Activated CD4-positive, CD25-positive, alpha-beta regulatory T cell treated with anti-CD3 and anti-CD28 coated beads, Interleukin-2, amount 50 U/mL, for 24 hours (primary cell): ENCODE measurements at places on chromosomes 5 and 9.
A peak's percentile ranks its signal among the peaks of the same experiment; 100 is the strongest.

- no peak for ATAC-seq
These were observed 308.0 kb upstream of the PUM3 start for GRCh38 chr9:3151672-3152576.

DNA sequence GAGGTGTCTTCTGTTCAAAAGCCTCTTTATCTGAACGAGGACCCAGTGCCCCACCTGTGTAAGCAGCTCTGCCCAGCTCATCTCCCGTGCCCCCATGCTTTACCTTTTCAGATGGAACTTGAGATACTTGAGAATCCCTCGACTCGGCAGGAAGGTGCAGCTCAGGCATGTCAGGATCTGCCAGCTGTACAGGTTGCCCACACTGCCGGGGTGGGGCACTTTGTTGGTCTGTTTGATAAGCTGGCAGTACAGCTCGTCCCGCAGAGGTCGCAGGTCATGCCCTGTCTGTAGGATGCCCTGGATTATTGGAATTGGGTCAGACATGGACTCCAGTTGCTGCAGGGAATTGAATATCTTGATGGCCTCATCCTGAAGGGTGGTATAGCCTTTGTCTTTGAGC, 58.0 kb upstream of the RETREG1 start:
- no peak for ATAC-seq

GRCh38 chr5:94433397-94434163, 184.8 kb downstream of the KIAA0825 start:
- ATAC-seq: no peak

- ATAC-seq: peak; percentile 67
These were observed 99.9 kb downstream of the GTF3C4 start for GRCh38 chr9:132769906-132770769.

DNA sequence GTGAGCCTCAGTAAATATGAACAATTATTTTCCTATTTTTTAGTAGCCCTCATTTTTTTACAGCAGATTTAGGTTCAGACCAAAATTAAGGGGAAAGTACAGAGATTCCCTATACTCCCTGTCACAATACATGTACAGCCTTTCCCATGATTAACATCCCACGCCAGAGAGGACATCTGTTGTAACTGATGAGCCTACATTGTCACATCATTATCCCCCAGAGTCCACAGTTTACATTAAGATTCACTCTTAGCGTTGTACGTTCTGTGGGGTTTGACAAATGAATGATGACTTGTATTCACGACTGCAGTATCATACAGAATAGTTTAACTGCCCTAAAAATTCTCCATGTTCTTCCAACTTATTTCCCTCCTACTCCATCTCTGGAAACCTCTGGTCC, 262.3 kb upstream of the MSX2 start:
- no peak for ATAC-seq

DNA sequence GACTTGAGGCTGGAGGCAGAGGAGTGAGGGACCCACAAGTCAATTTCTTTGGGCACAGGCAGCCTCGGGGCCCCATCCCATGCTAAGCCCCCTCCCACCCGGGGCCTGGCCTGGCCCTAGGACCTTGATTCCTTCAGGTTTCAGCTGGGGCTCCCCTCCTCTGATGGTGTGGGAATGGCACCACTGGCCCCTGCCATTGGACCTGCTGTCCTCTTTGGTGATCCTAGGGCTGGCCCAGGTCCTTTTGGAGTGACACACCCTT, 10.5 kb downstream of the ERGIC1 start:
- ATAC-seq: no peak

GRCh38 chr5:26553079-26553478, 485.3 kb downstream of the CDH9 start:
- no peak for ATAC-seq

GRCh38 chr5:58043032-58043945, 416.6 kb downstream of the PLK2 start:
- no peak for ATAC-seq

- ATAC-seq: no peak
These were observed 212.0 kb downstream of the DEPDC1B start for GRCh38 chr5:60487885-60488442.

GRCh38 chr5:11384441-11385250, 519.6 kb downstream of the CTNND2 start:
- ATAC-seq: peak; percentile 41

DNA sequence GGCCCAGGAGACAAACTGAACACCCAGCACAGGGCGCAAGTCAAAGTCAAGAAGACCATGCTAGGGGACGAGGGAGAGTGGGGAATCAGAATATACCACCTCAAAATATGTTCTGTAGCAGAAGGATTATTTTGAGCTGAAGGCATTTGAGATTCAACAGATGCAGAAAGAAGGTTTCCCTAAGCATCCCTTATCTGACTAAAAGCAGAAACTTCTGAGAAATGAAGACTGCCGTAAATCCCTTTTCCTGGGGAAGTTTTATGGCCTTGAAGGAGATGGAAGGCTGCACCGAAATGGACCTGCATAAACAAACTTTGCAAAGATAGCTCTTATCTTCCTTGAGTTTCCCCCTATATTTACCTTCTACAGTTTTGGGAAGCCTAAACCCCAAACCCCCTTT, 72.8 kb downstream of the PTTG1 start:
- no peak for ATAC-seq

DNA sequence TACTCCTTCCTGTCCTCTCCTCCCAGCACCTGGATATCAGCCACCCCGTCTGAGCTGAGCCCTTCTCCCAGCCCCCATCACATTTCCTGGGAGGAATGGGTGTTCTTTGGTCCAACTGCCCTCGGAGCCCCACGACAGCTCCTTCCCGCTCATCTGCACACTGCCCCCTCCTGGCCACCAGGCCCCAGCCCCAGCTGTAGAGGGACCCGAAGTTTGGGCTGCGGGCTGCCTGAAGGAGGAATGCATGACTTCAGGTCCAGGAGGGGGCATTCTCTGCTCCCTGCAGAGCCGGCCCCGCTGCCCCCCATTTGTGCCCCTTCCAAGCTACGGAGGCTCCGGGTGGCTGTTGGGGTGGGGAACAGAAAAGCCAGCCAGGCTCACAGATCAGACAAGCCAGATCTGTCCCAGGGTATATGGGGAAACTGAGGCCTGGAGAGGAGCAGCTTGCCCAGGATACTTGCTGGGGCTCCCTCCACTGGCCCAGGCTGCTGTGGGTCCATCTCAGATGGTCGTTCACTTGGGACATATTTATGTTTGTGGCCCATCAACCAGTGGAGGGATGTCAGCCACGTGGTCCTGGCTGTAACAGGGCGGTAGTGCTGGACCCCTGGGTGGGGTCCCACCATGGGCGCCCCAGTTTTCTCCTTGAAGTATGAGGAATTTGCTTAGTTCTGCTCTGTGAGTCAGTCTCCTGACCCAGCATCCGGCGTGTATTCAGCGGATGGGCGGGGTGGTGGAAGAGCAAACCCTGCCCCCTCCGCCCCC, 33.1 kb downstream of the DAB2IP start:
- no peak for ATAC-seq

DNA sequence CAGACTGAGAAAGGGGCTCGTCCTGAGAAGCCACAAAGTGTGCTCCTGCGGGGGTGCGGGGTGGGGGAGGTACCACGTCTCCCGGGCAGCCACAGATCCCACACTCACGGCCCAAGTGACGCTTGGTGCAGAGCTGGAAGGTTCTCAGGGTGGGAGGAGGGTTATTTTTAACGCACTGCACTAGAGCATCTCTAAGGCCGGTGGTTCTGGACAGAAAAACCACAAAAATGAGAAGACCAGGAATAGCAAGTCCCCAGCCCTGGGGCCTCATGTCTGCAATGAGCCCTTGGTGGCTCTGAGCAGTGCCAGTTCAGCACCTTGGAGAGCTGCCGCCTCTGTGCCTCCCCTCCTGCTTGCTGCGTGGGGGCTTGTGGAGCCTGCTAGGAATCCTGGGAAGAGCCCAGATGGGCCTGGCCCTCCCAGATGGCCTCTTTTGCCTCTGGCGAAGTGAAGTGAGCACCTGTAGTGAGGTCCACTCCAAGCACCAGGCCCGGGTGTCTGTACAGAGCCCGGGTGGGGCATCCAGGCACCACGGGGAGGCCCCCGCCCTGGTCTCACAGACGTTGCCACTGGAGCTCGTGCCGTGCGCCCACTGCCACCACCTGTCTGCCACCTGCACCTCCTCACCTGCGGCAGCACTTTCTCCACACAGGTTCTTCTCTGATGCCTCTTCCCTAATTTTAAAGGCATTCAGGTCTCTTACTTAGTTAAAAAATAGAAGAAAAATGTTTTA, 48.9 kb upstream of the CACNA1B start:
- no peak for ATAC-seq

- no peak for ATAC-seq
These were observed 363.6 kb upstream of the CYLC2 start for GRCh38 chr9:102631559-102631958.

- no peak for ATAC-seq
These were observed 193.0 kb downstream of the ERCC6L2 start for GRCh38 chr9:96068511-96068910.

GRCh38 chr5:45189481-45189880, 380.7 kb downstream of the MRPS30 start:
- ATAC-seq: no peak
